Thyroid gland (tissue), 4 donors: ENCODE measurements at places on chromosomes 3 and 15. TPM values are rescaled to one million over a fixed set of nuclear protein-coding genes. Genes with fewer than 3 reads are reported as not detected.

- H3K4me1 ChIP-seq: no peaks in the 10 kb centered on the region
- no peak overlapping the region for H3K27ac ChIP-seq
- no peak overlapping the region for H3K4me3 ChIP-seq
- DNase-seq: no peak
These were observed 4.3 kb downstream of the SNTN start for GRCh38 chr3:63656786-63657185.

- H3K4me3 ChIP-seq: no peak overlapping the region
- H3K27ac ChIP-seq: no peak overlapping the region
- no peaks in the 10 kb centered on the region for H3K27me3 ChIP-seq
These were observed 76.5 kb downstream of the STAC start for GRCh38 chr3:36456784-36457183.

DNA sequence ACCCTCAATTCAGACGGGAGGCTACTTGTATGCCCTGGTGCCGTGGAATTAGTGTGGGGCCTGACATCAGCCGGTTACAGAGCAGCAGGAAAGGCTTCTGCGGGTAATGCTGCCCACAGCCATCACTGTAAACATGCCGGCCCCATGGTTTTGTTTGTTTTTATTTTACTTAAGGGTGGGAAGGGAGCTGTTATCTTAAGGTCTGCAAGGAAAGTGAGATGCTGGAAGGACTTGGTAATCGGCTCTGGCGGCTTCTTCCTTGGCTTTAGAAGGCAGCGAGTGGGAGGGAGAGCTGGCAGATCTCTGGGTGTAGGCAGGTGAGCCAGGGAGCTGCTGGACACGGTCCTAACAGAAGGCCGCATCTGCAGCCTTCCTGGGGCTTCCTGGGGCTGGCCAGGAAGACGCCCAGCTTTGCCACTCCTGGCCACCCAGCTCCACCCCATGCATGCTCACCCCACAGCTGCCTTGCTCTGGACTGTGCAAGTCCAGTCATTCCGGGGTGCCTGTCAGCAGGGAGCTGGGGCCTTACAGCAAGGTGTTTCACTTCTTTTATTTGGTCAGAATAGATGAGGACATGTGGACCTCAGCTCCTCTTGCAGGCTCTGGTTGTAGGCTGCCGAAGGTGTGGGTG is 54.1 kb upstream of the FURIN start:
- H3K4me1 ChIP-seq: peaks cover 17% of the 10 kb centered on the region
- peak; percentile 41 for DNase-seq
- H3K27ac ChIP-seq: no peak overlapping the region
- H3K4me3 ChIP-seq: no peak overlapping the region

DNA sequence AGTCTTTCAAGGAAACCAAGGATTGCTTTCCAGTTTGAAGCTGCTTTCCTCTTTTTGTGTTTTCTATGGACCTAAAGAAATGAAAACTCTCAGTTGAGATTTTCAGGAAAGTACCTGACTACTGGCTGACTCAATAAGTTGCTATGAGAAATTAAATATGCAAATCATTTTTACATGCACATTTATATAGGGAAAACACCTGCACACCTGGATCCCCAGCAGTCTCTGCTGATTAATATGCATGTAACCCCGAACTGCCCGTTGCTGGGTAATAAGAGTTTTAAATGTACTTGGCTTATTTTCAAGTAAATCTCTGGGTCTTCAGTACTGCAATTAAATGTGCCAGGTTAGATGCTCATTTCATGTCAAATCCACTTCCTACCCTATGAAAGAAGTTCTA is 77.2 kb downstream of the KBTBD8 start:
- DNase-seq: no peak
- no peaks in the 10 kb centered on the region for H3K36me3 ChIP-seq
- no peaks in the 10 kb centered on the region for H3K27me3 ChIP-seq
- H3K4me3 ChIP-seq: no peak overlapping the region
- H3K27ac ChIP-seq: no peak overlapping the region

GRCh38 chr3:122255757-122256439 is 69.2 kb upstream of the CSTA start:
- DNase-seq: no peak
- H3K4me1 ChIP-seq: no peaks in the 10 kb centered on the region
- no peaks in the 10 kb centered on the region for H3K36me3 ChIP-seq
- H3K27me3 ChIP-seq: no peaks in the 10 kb centered on the region
- H3K4me3 ChIP-seq: no peak overlapping the region

GRCh38 chr3:195179776-195180489 is 91.0 kb downstream of the XXYLT1 start:
- peaks cover 24% of the 10 kb centered on the region for H3K4me1 ChIP-seq
- H3K36me3 ChIP-seq: no peaks in the 10 kb centered on the region
- no peak for DNase-seq
- no peak overlapping the region for H3K4me3 ChIP-seq

DNA sequence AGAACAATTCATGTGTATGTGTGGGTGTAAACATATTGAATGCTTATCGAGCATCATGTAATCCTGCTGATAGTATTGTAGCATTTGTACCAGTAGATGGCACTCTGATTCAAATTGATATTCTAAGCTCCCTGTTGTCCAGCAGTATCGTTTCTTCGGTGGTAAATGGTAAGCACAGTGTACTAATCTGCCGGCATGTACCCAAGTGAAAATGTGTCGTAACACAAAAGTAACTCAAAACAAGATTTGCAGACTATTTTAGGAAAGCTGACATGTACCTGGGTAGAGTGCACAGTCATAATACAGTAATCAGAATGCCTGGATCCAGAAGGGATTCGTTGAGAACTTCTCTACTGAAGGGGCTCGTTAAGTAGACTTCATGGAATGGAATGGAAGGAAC is 31.7 kb upstream of the MNS1 start:
- no peak overlapping the region for H3K4me3 ChIP-seq
- no peaks in the 10 kb centered on the region for H3K27me3 ChIP-seq
- H3K4me1 ChIP-seq: no peaks in the 10 kb centered on the region
- no peaks in the 10 kb centered on the region for H3K36me3 ChIP-seq
- no peak for DNase-seq

- no peaks in the 10 kb centered on the region for H3K27me3 ChIP-seq
- DNase-seq: no peak
- H3K36me3 ChIP-seq: no peaks in the 10 kb centered on the region
These were observed 580.5 kb downstream of the NSUN3 start for GRCh38 chr3:94643400-94643799.

- peaks cover 23% of the 10 kb centered on the region for H3K4me1 ChIP-seq
- DNase-seq: no peak
- H3K4me3 ChIP-seq: no peak overlapping the region
- H3K27ac ChIP-seq: no peak overlapping the region
These were observed 129.0 kb downstream of the TJP1 start for GRCh38 chr15:29693225-29693624.

DNA sequence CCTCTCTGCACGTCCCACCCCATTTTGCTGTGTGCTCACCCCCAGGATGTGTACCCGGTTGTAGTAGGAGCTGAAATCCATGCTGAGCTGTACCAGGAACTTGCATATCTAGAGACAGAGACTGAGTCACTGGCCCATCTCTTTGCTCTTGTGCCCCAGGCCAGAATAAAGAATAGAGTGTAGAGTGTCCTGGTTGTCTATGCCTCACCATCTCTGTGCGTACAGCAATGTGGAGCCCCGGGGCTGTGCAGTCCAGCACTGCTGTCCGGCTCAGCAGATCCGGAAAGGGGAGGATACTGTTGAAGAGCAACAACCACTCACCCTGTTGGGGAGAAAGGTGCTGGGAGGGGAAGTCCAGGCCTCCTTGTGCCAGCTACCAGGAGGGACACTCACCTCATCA is 2.6 kb downstream of the DALRD3 start:
- peaks cover 26% of the 10 kb centered on the region for H3K4me1 ChIP-seq
- H3K4me3 ChIP-seq: no peak overlapping the region
- DNase-seq: no peak

DNA sequence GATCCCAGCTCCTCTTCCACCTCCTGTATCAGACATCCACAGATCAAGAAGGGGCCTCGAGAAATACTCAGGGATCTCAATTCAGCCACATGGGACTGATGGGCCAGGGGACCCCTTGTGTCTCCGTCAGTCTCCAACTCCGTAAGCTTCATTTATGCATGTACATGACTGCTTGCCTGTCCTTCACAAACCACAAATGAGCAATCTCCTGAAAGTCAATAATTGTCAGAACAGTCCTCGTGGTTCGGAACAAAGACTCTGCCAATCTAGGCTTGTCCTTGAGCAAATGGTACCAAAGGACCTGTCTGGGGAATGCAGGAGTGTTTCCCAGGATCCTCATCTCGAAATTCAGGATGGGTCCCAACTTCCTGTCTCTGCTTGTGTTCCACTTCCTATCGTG is 20.8 kb downstream of the SLC12A8 start:
- H3K36me3 ChIP-seq: no peaks in the 10 kb centered on the region
- no peak overlapping the region for H3K27ac ChIP-seq
- H3K4me1 ChIP-seq: peaks cover 1% of the 10 kb centered on the region
- H3K4me3 ChIP-seq: no peak overlapping the region
- no peak for DNase-seq

The TBC1D23 gene
- total RNA-seq: 53.1 TPM

The LYZL4 gene
- total RNA-seq: not detected
